Natural killer cell treated with Interleukin-12 subunit alpha and Interleukin-12 subunit beta and Interleukin-15 and Interleukin-18, amount 100 ng/mL, for 72 hours (primary cell): ENCODE measurements at places on chromosomes 12 and 14. TPM values are rescaled to one million over a fixed set of nuclear protein-coding genes. Genes with fewer than 3 reads are reported as not detected.

PARP2 gene
- 37.2 TPM for total RNA-seq

- no peak overlapping the region for H3K27ac ChIP-seq
- H3K36me3 ChIP-seq, result no peaks in the 10 kb centered on the region
- no peak for DNase-seq
- peaks cover 15% of the 10 kb centered on the region for H3K27me3 ChIP-seq
These were observed 229.1 kb downstream of the PPM1H start for GRCh38 chr12:62705846-62706245.

GRCh38 chr14:22923746-22924145 is 4.8 kb upstream of the RBM23 start:
- H3K4me1 ChIP-seq, result peaks cover 35% of the 10 kb centered on the region
- H3K27ac ChIP-seq, result no peak overlapping the region
- no peak for DNase-seq
- peaks cover 34% of the 10 kb centered on the region for H3K36me3 ChIP-seq

KCNH5 gene
- not detected for total RNA-seq

DNA sequence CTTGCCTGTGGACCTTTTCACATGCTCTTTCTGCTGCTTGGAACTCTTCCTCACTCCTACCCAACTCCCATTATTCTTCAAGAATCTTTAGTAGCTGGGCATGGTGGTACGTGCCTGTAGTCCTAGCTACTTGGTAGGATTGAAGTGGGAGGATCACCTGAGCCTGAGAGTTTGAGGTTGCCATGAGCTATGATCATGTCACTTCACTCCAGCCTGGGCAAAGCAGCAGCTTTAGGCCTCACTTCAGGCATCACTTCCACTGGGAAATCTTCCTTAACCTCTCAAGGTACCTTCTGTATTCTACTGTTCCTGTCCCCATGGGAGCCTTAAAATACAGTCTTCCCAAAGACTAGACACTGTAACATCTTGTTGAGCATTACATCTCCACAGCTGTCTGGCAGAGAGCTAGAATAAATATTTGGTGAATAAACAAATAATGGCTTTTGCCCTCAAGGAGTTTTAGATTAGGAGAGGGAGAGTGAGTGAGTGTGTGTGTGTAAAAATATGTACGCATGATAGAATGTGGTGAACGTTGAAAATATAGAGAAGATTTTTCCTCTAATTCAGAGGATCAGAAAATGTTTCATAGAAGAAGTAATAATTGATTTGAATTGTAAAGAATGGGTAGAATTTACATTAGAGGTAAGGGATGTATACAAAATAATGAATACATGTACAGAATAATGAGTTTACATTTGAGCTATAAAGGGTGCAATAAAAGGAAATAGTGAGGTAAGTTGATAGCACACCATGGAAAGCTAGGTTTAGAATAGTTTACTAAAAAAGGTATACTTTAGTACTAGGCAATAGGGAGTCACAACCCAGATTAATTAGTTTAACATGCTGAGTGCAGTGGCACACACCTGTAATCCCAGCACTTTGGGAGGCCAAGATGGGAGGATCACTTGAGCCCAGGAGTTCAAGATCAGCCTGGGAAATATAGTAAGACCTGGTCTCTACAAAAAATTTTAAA is 29.2 kb upstream of the BMAL2 start:
- no peak for DNase-seq
- H3K27ac ChIP-seq, result no peak overlapping the region
- no peak overlapping the region for H3K4me3 ChIP-seq
- H3K27me3 ChIP-seq, result no peaks in the 10 kb centered on the region
- no peaks in the 10 kb centered on the region for H3K4me1 ChIP-seq
